Naive B cell (primary cell): ENCODE measurements at places on chromosomes 11 and 22.
A peak's percentile ranks its signal among the peaks of the same experiment; 100 is the strongest.

GRCh38 chr11:14638561-14638960 is 5.0 kb upstream of the PDE3B start:
- no peaks in the 10 kb centered on the region for H3K36me3 ChIP-seq
- DNase-seq: no peak
- H3K4me3 ChIP-seq: no peak overlapping the region

DNA sequence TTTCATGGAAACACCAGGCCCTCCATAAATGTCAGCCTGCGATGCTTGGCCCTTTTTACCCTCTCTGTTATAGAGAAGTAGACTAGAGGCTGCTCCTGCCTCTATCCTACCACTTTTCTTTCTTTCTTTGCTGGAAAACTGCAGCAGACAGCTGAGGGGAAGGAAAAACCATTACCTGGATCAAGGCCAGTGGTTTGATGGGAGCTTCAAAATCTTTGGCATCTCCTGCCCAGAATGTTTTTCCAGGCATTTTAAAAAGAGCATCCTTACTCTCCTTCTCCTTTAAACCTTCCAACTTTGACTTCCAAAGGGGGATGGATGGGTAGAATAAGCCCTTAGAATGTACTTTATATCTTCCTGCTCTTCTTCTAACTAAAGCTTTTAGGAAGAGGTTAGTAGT is 44.9 kb downstream of the EXT2 start:
- H3K4me1 ChIP-seq: no peaks in the 10 kb centered on the region
- H3K4me3 ChIP-seq: no peak overlapping the region
- no peak overlapping the region for H3K27ac ChIP-seq

- DNase-seq: no peak
- H3K27ac ChIP-seq: peak overlapping the region; percentile 32
- H3K27me3 ChIP-seq: no peaks in the 10 kb centered on the region
These were observed 7.1 kb downstream of the MYEOV start for GRCh38 chr11:69301081-69301454.

DNA sequence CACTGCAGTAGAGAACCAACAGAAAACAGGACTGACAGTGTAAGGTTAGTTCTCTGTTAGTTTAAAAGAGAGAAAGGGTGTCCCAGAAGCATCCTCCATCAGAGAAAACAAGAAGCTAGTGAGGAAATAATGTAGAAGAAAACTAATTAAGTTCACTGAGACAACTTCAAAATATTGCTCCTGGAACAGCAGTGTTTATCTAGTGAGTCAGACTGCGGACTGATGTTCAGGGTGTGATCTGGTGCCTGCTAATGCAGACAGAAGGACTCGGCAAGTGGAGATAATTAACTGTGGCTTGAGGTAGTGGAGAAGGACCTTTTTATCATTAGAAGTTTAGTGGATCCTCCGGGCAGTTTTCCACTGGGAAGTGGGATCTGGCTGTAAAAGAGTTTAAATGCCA is 55.4 kb downstream of the CDON start:
- H3K27me3 ChIP-seq: peaks cover 10% of the 10 kb centered on the region
- no peak overlapping the region for H3K4me3 ChIP-seq
- H3K4me1 ChIP-seq: no peaks in the 10 kb centered on the region
- DNase-seq: no peak
- H3K36me3 ChIP-seq: no peaks in the 10 kb centered on the region

DNA sequence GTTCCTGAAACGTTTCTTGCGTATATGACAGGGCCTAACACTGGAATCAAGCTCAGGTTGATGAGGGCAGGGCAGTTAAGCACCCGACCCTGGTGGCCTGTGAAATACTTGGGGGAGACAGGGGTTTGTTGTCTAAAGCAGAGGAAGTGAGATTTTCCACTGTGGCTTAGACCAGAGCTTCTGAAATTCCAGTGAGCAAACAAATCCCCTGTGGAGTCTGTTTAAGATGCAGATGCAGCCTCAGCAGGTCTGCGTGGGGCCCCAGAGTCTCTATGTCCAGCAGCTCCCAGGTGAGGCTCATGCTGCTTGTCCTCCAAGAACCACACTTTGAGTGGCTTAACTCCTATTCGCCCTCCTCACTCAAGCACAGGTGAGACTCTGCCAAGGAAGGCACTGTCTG is 39.1 kb upstream of the PRAME start:
- H3K36me3 ChIP-seq: no peaks in the 10 kb centered on the region
- H3K4me3 ChIP-seq: no peak overlapping the region
- peaks cover 15% of the 10 kb centered on the region for H3K4me1 ChIP-seq
- no peak for DNase-seq

GRCh38 chr22:29138556-29139305 is 65.9 kb downstream of the KREMEN1 start:
- no peak overlapping the region for H3K4me3 ChIP-seq
- H3K27me3 ChIP-seq: peaks cover 46% of the 10 kb centered on the region
- H3K4me1 ChIP-seq: no peaks in the 10 kb centered on the region
- peaks cover 4% of the 10 kb centered on the region for H3K36me3 ChIP-seq

DNA sequence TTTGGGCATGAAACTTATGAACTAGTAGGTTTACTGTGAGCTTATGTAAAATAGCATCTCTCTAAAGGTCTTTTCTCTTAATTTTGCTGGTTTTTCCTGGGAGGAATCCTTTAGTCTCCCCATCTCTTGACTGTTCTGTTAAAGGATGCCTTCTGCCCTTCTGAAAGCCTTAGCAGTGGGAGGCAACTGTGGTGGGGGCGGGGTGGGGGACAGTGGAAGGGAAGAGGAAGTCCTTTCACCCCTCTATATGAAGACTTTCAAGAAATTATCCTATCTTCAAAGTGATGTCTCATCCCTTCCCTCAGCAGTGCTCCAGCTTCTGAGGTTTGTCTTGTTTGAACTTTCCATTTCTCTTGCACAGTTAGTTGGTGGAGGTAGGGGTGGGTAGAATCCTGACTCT is 73.1 kb downstream of the ELP4 start:
- no peak overlapping the region for H3K4me3 ChIP-seq
- H3K36me3 ChIP-seq: no peaks in the 10 kb centered on the region
- no peak overlapping the region for H3K27ac ChIP-seq
- H3K27me3 ChIP-seq: no peaks in the 10 kb centered on the region
- DNase-seq: no peak

DNA sequence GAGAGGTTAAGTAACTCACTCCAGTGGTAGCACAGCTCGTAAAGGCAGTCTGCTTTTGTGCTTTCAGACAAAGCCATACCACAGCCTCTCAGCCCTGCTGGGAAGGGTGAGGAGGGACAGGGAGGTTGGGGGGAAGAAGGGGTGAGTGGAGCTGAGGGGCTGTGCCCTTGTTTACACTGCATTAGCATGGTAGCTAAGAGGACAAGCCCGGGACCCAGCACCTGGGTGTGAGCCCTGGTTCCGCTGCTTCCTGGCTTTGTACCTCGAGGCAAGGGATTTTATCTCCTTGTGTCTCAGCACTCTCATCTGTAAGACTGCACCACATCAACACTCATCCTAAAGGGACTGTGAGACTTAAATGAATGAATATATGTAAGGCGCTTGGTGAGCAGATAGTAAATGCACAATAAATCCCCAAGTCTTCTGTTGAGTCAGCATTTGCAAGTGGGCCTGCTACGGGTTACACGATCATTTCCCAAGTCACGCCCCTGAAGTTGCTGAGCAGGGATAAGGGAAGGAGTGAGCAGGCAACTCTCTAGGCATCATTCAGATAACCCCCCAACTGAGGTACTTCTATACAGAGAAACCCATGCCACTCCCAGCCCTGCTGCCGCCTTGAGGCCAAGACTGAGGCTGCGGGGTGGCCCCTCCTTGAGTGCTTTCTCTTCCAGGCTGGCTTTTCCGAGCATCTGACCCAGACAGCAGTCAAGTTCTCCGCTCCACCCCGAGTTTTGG is 7.5 kb downstream of the RASD2 start:
- DNase-seq: no peak
- H3K4me1 ChIP-seq: peaks cover 9% of the 10 kb centered on the region
- peaks cover 63% of the 10 kb centered on the region for H3K27me3 ChIP-seq
- no peak overlapping the region for H3K4me3 ChIP-seq
- H3K27ac ChIP-seq: no peak overlapping the region

GRCh38 chr22:37551981-37552380 is 8.3 kb upstream of the CDC42EP1 start:
- H3K4me1 ChIP-seq: no peaks in the 10 kb centered on the region
- DNase-seq: no peak
- H3K36me3 ChIP-seq: no peaks in the 10 kb centered on the region
- H3K27me3 ChIP-seq: peaks cover 48% of the 10 kb centered on the region

DNA sequence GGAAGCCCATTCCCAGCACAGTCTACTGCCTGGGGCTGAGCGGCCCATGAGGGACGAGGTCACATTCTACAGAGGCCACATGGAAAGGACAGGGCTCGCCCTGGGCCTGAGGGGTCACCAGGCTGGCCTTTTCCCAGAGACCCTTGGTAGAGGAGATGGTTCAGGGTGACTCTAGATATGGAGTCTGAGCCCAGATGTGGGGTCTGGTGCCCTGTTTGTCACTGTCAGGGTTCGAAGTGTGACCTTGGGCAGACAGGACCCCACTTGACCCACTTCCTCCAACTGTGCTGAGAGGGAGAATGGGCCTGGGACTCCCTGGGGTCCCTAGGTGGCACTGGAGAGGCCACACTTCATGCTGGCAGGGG is 81.0 kb downstream of the MYEOV start:
- no peak overlapping the region for H3K4me3 ChIP-seq
- peaks cover 15% of the 10 kb centered on the region for H3K27me3 ChIP-seq
- no peak for DNase-seq
- no peaks in the 10 kb centered on the region for H3K36me3 ChIP-seq
- no peak overlapping the region for H3K27ac ChIP-seq

DNA sequence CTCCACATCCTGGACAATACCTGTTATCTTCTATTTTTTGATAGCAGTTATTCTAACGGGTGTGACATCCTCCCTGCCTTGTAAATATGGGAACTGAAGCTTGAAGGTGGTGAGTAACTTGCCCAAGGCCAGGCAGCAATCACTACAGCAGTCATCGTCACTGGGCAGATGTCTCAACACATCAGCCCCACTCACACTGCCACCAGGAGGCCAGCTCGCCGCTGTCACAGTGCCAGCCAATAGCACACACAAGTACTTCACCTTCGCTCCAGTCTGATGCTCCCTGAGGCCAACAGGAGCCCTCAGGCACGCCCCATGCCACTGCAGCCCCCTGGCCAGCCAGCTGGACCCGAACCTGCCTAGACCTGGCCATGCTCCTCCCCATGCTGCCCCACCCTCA is 4.9 kb upstream of the TTLL1 start:
- no peak overlapping the region for H3K27ac ChIP-seq
- H3K4me3 ChIP-seq: no peak overlapping the region
- H3K27me3 ChIP-seq: no peaks in the 10 kb centered on the region
- H3K36me3 ChIP-seq: no peaks in the 10 kb centered on the region
- H3K4me1 ChIP-seq: peaks cover 3% of the 10 kb centered on the region

- no peak for DNase-seq
- no peak overlapping the region for H3K27ac ChIP-seq
- peaks cover 3% of the 10 kb centered on the region for H3K27me3 ChIP-seq
- H3K4me1 ChIP-seq: no peaks in the 10 kb centered on the region
These were observed 8.8 kb upstream of the LINC01488 start for GRCh38 chr11:69472541-69473275.

GRCh38 chr11:58844361-58845005 is at the start of gene GLYATL2:
Gene GLYATL2 (minus strand): TSS chr11:58844704. CDS start chr11:58839612, 5,092 bp downstream.
- H3K27ac ChIP-seq: no peak within 1 kb of the TSS
- peaks cover 5% of the 10 kb centered on the region for H3K27me3 ChIP-seq
- H3K4me3 ChIP-seq: no peak within 1 kb of the TSS
- no peak for DNase-seq
- H3K36me3 ChIP-seq: no peaks in the 10 kb centered on the region
- H3K4me1 ChIP-seq: peaks cover 13% of the 10 kb centered on the region

DNA sequence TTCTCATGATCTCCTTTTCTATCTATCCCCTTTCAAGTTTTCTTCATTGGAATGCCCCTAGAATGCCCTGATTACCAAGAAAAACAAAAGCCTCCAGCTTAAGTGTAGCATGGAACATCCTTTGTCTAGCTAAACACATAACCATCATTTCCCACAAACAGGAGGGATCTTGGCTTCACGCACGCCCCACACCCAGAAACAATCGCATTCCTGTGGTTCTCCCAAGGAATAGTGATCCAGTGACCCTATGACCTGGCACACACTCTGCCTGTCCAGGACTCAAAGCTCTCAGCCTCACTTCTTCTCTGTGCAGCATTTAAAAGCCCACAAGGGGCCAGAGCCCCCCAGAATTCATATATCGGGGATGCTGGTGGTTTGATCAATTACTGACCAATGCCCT is 9.3 kb upstream of the POU2AF1 start:
- no peak overlapping the region for H3K4me3 ChIP-seq
- no peak for DNase-seq
- H3K27ac ChIP-seq: peak overlapping the region; percentile 65

GRCh38 chr11:63212742-63213141 is 30.7 kb downstream of the SLC22A25 start:
- H3K36me3 ChIP-seq: no peaks in the 10 kb centered on the region
- H3K4me1 ChIP-seq: no peaks in the 10 kb centered on the region
- no peak overlapping the region for H3K4me3 ChIP-seq
- H3K27me3 ChIP-seq: peaks cover 27% of the 10 kb centered on the region
- no peak for DNase-seq

- peak overlapping the region; percentile 84 for H3K4me3 ChIP-seq
- H3K27ac ChIP-seq: peak overlapping the region; percentile 95
- DNase-seq: peak; percentile 14
- H3K27me3 ChIP-seq: no peaks in the 10 kb centered on the region
These were observed 2.0 kb downstream of the SYNGR1 start for GRCh38 chr22:39351689-39352214.

DNA sequence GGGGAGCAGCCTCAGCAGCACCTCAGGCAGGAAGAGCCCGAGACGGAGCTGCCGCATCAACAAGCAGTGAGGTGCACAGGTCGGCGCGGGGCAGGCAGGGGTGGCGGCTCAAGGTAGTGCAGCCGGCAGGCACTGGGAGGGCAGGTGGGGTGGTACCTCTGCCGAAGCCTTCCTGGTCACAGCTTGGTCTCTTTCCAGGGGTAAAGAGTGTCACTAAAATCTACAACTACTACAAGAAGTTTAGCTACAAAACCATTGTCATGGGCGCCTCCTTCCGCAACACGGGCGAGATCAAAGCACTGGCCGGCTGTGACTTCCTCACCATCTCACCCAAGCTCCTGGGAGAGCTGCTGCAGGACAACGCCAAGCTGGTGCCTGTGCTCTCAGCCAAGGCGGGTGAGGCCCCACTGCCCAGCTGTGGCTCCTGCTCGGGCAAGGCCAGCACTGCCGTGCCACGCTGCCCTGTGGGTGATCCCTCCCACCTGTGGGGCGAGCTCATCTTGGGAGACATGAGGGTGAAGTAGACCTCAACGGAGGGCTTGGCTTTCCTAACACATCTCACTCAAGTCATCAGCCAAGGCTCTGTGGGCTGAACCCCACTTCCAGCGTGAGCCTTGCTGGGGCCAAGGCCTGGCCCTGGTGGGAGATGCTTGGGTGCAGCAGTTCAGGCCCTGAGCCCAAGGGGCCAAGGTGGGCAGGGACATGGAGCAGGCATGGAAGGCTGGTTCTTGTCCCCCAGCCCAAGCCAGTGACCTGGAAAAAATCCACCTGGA is 13.6 kb downstream of the GATD1 start:
- peaks cover 4% of the 10 kb centered on the region for H3K4me1 ChIP-seq
- no peaks in the 10 kb centered on the region for H3K36me3 ChIP-seq
- no peaks in the 10 kb centered on the region for H3K27me3 ChIP-seq
- no peak for DNase-seq
- H3K4me3 ChIP-seq: no peak overlapping the region
